ENCODE measurements at places on chromosomes 7 and 10.

DNA sequence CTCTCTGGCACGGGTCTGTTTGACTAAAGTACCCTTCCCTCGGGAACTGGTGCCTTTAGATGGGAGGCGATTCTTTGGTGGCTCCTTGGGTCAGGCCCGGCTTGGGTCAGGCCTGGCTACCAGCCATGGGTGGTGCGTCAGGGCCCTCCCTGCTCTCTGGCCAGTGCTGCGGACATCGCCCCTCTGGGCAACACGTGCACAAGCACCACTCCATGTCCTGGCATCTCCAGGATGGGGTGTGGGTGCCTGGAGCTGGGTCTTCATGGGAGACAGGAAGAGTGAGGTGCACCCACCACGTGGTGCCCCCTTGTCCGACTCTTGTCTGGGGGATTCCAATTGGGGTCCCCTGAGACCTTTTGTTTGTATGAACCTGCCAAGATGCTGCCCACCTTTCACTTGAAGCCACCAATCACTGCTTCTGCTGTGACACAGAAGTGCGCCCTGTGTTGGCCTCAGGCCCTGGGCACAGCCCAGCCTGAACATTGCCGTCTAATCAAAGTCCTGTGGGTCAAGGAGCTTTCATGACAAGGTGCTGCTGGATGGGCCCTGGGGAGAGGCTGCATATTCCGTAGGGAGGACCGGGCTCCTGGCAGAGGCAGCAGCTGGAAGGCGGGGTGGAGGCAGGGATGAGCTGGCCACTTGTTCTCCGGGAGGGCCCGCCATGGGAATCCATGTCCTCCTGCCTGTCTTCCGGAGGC lies 11.1 kb upstream of the PWWP2B start:
- DNase-seq, result no peak

GRCh38 chr7:142557971-142558582 lies 191.2 kb upstream of the PRSS1 start:
- DNase-seq, result peak; percentile 23

- DNase-seq, result no peak
These were observed 184.0 kb upstream of the ADO start for GRCh38 chr10:62620491-62620890.

DNA sequence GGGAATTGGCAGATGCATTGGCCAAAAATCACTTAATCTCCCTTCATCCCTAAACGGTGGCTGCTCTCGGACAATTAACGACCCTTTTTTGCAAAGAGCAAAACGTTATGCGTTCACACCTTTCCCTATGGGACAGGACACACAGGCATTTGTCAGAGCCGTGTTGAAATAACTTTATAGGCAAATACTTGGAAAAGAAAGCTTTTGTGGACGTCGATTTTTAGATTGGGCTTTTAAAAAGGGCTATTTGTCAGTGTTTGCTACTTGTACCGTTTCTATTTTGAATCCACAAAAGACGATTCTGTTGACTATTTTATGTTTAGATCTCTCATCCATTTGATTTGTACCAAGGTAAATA lies 245.6 kb downstream of the SLC25A13 start:
- no peak for DNase-seq

GRCh38 chr7:149196151-149196704 lies 882 bp downstream of the ZNF282 start:
- no peak for DNase-seq

DNA sequence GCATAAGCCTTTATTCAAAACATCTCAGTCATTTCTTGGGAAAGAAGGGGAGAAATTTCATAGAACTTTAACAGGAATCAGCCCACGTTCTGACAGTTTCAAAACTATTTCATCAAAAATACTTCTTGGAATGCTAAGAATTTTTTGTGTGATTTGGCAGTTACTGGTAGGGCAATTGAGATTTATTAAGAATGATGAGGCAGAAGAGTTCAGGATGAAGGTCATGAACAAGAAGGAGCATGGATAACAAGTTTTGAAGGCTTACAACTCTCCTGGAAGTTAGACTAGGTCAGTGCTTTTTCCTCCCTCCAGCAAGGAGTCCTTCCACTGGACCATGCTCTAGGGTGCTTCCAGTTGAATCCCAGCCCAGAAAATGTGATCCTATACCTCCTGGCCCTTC lies 569.9 kb downstream of the ANKRD7 start:
- DNase-seq, result no peak

- DNase-seq, result no peak
These were observed 55.1 kb upstream of the GLCCI1 start for GRCh38 chr7:7913504-7913903.

GRCh38 chr10:64011912-64012714 lies 490.9 kb downstream of the REEP3 start:
- no peak for DNase-seq

GRCh38 chr10:125721035-125721434 lies 1.5 kb downstream of the EDRF1 start:
- no peak for DNase-seq

DNA sequence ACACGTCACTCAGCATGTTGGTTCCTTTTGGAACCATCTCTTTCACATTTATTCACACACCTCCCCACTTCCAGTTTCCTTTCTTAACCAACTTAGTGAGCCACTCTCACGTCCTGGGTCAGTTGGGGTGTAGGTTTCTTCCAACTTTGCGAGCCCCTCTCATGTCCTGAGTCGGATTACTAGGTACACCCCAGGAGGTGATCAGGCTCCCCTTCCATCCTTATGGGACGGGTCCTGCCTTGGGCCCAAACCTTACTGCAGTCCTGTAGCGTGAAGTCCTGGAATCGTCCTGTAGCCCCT lies 7.7 kb downstream of the ERV3-1 start:
- DNase-seq, result no peak

DNA sequence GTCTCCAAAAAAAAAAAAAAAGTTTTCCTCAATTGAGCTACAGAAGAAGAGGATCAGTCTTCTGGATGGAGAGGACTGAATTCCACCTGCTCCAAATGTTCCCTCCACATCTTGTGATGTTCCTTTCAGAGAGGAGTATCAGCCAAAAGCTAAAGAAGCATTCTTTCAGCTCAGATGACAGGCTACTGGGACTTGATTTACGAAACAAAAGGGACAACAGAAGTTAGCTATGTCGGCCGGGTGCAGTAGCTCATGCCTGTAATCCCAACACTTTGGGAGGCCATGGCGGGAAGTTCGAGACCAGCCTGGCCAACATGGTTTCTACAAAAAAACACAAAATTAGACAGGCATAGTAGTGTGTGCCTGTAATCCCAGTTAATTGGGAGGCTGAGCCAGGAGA lies 7.4 kb downstream of the DAGLB start:
- no peak for DNase-seq

- no peak for DNase-seq
These were observed 3.9 kb upstream of the TOMM7 start for GRCh38 chr7:22826593-22826992.

DNA sequence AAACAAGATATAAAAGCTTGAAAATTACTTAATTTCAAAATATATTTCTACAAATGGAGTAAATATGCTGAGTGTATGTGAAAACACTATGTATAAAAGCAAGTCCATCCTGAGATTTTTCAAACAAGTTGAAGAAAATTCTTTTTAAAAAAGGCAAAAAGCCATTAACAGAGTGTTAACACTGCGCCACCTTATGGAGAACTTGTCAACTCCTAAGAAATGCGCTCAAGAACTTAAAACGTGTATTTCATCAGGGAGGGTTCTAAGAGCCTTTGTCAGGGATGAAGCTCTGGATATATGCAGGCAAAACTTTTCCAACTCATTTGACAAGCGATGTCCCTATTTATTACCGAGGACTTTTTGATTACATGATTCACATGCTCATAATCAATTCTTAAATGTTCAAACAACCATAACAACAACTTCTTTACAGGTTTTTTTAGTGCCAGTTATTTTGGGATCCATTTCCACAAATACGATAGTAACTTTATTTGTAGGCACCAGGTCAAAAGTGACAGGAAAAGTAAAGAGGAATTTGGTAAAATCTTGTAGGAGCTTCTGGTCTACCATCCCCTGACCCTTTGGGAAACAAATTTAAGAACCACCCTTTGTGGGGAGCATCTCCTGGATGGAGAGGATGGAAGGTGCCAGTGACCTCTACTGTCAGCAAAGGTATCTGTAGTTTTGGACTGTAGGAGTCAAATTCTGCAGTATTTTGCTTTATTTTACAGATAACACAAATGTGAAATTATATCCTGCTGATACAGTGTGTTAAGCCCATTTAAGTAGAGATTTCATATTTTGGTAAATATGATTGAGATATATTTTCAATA lies 23.2 kb downstream of the CALCR start:
- no peak for DNase-seq

DNA sequence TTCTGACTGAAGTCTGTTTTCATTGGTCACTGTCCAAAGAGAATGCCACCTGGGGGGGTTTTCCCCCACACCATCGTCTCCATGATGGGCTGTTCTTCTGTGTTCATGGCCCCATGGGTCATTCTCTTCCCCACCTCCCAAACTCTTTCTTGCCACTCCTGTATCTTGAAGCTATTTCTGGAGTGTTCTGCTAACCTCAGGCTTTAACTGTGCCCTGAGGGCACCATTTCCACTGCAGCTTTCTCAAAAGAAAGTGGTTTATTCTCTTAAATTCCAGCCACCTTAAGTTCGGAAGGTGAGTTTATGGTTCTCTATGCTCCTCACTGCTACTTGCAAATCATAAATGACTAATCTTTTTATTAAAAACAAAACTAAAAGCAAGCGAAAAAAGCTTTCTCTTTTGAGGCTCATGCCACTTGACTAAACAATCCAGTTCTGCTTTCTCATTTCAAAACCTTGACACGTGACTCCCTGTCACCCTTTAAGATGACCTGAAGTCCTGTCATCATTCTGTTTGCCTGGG lies 7.4 kb upstream of the APBB1IP start:
- no peak for DNase-seq

GRCh38 chr10:1205450-1206030 lies 149.4 kb downstream of the WDR37 start:
- no peak for DNase-seq

Measured in stimulated activated CD4-positive, alpha-beta T cell treated with anti-CD3 and anti-CD28 coated beads, Interleukin-12 subunit alpha, Interleukin-12 subunit beta, amount 100 ng/mL, for 48 hours (primary cell).